ENCODE measurements at places on chromosomes 12 and 14. TPM values are rescaled to one million over a fixed set of nuclear protein-coding genes. Genes with fewer than 3 reads are reported as not detected.

The TNS2 gene
- 11.7 TPM for total RNA-seq

The ZC2HC1C gene
- total RNA-seq, result 3.0 TPM

The TMEM132C gene
- not detected for total RNA-seq

The PARPBP gene
- 20.5 TPM for total RNA-seq

The C12orf60 gene
- 1.8 TPM for total RNA-seq

The ASCL1 gene
- not detected for total RNA-seq

The MMP14 gene
- 1.3 TPM for total RNA-seq

The SLC25A47 gene
- not detected for total RNA-seq

The CLEC14A gene
- not detected for total RNA-seq

The ALG10B gene
- total RNA-seq, result 6.7 TPM

The TAS2R46 gene
- total RNA-seq, result not detected

The RAPGEF3 gene
- total RNA-seq, result 1.2 TPM

The LRRK2 gene
- total RNA-seq, result 2.5 TPM

The STXBP6 gene
- total RNA-seq, result 1.9 TPM

The KRT78 gene
- not detected for total RNA-seq

The ARHGAP9 gene
- total RNA-seq, result 0.43 TPM

The LRFN5 gene
- total RNA-seq, result not detected
